BJ (cell line): ENCODE measurements at places on chromosomes 4 and X. TPM values are rescaled to one million over a fixed set of nuclear protein-coding genes. Genes with fewer than 3 reads are reported as not detected.

- no peak for DNase-seq
Observed at GRCh38 chrX:9688833-9689232, 76.8 kb downstream of the GPR143 start.

DNA sequence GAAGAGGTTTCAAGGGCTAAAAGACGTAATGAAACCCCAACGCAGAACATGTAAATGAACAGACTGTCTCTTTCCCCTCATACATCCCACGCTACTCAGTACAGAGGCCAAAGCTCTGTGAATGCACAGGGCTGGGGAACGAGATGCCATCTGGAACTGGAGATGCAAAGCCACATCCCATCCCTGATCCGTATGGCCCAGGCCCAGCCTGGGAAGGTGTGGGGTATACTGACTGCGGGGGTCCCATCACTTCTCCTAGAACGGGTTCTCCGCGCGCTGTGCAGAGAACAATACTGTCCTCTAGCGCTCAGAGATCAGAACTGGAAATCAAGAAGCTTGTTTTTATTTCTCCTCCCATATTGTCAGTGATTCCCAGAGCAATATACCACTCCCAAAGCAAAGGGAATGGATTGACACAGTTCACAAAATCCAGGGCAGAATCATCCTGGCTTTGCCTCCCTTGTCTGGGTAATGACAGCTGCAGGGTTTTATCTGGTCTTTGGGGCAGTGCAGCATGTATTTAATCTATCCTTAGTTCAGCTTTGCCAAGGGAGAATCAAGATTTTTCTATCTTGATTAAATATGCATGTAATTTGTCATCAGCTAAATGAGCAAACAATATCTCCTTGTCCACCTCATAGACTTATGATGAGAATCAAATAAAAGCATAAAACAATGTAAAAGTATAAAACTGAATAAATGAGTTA lies 47.3 kb upstream of the TLR3 start:
- no peak for DNase-seq

DNA sequence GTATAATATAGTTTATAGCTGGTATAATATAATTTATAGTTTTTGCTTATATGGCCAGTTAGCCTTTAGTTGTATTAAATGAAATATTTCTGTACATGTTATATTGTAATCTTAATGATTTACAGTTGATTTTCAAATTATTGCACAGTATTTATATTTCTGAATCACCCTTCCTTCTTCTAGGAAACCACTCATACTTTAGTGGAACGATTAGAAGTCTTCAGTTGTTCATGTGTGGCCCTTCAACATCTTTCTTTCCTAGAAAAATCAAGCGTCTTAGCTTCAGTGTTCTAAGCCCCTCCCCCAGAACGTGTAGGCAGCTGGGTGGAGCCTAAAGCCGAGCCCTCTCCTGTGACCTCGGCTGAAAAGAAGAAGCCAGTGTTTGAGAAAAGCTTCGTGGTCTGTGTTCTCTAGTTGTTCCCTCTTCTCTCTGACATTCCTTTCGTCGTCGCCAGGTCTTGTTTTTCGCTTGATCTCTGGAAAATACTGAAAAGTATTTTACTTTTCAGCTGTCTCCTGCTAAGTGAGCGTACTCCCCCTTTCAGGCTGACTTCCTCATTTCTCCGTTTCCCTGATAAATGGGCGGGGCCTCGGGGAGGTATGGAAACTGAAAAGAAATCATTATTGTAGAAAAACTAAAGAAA lies at the start of gene C4orf33:
C4orf33 (plus strand) TSS at position 342 of the 644 bp plus-strand sequence. CDS start 6,459 bp downstream, outside the sequence.
- no peak for DNase-seq

- DNase-seq, result no peak
Observed at GRCh38 chr4:99157478-99157935, 13.4 kb upstream of the ADH4 start.

DNA sequence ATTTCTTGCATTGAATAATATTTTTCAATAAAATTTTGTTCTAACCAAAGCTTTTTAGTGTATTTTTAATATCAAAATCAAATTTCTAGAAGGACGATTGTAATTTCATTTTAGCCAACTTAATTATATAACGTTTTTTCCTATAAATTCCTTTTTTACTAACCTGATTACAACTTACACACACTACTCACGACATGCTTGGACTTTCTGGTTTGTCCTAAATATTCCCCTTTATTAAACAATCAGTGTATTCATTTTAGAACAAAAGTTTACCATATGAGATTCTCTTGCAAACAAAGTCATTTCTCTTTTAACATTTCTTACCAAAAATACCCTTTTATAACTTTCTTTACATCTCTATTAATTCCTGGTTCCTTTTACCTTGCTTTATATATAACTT lies 173.7 kb downstream of the PWWP3B start:
- no peak for DNase-seq

- no peak for DNase-seq
Observed at GRCh38 chrX:56530011-56530410, 33.4 kb upstream of the UBQLN2 start.

- DNase-seq, result no peak
Observed at GRCh38 chrX:50327235-50327634, 122.7 kb downstream of the CCNB3 start.

DNA sequence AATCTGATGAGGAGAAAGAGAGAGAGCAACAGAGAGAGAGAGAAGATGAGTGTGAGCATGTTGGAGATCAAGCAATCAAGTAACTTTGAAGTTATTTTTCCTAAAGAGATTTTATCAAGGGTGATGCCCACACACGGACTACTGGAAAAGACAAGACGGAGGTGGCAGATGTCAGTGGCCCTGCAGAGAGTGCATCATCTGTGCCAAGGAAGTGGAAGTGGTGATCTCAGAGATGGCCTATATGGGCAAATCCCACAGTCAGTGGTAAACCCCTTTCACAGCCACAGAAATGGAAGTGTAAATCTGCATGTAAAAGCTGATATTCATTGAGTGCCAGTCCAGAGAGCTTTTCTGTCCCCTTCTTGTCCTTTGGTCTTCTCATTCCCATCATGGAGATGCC lies 577.2 kb upstream of the AADAT start:
- no peak for DNase-seq

Gene TMSB15C
- 1.2 and 2.4 TPM in 2 replicates for polyA plus RNA-seq

Gene UGT2B11
- polyA plus RNA-seq, result not detected in 2 replicates

Gene ADGRL3
- polyA plus RNA-seq, result 0.01 TPM in 1 of 2 replicates, not detected in the other
